GM19239 (cell line): ENCODE measurements at places on chromosomes 2 and 18.

GRCh38 chr2:121545913-121546312, 15.2 kb downstream of the RNU4ATAC start:
- no peak for DNase-seq

DNA sequence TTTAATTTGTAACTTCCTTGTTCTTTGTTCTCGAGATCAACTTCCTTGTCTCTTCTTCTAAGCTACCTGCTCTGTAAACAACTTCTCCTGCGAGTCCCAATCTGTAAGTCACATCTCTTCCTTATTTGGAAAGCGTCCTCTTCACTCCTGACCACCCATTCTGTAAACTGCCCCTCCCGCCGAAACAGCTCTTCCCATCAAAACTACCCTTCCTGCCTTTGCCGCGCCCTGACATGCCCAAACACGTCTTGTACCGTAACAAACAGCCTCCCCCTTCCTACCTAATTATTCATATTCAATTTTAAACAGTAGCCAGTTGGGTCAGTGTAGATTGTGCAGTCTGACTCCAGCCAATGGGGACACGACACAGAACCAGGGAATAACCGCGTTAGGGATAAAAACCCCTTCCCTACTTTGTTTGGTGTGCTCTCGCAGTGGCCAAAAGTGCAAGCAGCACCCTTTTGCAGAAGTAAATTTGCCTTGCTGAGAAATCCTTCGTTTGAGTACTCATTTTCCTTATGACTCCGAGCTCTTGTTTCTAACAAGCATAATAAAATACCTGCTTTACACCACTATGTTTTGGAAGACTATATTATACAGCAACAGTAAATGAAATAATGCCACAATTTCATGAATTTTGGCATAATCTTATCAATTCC, 39.8 kb downstream of the PIAS2 start:
- no peak for DNase-seq

GRCh38 chr2:231068525-231069222, 12.0 kb downstream of the PSMD1 start:
- DNase-seq = no peak

- DNase-seq = no peak
Measured at GRCh38 chr2:17311771-17312511, 206.3 kb downstream of the RAD51AP2 start.

GRCh38 chr18:31976242-31976641, 33.3 kb upstream of the TRAPPC8 start:
- DNase-seq = no peak

- DNase-seq = no peak
Measured at GRCh38 chr2:36367895-36368353, 12.3 kb downstream of the CRIM1 start.

GRCh38 chr2:129877795-129878775, 101.4 kb upstream of the RAB6C start:
- DNase-seq = peak; percentile 32

DNA sequence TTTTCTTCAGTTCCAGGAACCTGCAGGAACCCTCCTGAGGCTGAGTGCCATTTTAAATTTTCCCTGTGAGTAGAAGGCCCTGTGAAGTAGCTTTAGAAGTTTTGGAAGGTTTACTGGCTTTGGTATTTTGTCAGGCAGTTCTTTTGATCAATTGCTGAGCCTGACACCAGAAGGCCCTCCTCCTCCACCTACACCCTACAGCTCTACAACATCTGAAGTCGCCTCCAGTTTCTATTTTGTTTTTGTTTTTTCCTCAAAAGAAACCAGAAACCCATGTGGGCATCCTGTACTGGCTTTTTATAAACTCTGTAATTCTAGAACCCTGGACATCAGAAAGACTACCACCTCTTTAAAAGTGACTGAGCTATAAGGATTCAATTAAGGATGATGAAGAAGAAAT, 153.7 kb downstream of the NRXN1 start:
- DNase-seq = no peak

- DNase-seq = peak; percentile 28
Measured at GRCh38 chr18:62372156-62372555, 47.0 kb downstream of the TNFRSF11A start.

DNA sequence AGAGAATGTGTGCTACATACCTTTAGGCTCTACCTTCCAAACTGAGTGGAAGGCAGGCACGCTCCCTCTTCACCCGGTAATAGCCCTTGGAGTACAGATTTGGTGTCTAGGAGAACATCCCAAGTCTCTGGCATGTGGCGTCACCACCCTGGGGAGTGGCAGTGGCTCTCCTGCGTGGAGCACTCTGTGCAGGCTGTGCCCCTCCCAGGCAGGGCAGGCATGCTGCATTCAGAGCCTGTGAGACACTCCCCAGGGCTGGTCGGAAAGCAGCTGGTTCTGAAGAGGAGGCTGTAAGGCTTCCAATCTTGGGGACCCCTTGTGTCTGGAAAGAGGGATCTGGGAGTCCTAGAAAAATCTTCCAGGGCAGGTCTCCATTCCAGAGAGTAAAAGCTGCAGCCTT, 193.3 kb downstream of the ANKRD30B start:
- no peak for DNase-seq

DNA sequence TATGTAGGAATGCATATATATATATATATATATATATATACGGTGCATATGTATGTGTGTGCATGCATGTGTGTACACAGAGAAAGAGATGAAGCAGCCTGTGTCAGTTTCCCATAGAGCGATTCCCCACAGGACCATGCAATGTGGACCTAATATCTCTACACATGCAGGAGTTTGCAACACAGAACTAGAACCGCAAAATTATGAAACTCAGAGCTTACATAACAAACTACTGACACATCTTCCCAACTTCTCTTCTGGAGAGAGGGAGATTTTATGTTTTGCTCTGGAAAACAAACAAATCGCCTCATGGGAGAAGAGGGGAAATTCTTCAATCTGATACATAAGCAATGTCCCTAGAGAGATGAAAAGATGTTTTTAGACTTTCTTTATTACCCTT, 377.2 kb downstream of the LRATD1 start:
- no peak for DNase-seq

DNA sequence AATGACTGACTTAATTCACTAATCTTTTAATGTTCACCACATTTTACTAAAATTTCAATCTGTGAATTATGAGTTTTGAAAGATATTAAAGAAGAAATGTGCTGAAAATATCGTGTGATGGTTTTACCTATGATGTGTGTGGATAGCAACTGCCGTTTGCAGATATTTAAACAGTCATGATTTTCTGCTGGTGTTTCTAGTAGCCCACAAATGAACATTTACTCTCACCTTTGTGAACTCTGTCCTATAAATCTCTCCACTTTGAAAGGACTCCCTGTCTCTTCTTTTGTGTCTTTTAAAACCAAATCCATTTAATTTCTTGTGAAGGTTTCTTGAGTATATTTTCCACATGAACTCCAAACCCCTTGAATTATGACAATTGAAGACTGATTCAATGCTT, 771.2 kb upstream of the SALL3 start:
- DNase-seq = no peak
